ENCODE measurements at places on chromosomes 7 and 10.

DNA sequence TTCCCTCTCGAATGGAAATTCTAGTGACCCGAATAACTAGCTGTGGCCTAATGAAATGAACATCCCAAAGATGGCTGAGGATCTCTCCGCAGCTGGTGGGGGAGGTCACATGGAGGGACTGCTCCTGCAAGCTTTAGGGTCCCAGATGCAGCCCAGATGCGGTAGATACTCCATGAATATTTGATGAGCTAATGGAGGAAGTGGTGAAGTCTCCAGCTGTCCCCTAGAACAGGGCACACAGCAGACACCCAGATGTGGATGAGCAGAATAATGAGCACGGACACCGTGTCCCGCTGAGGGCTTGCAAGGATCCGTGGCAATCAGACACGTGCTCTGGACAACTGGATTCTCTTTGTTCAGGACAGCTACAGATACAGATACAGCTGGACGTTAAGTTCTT is 59.2 kb downstream of the DENND2A start:
- peak; percentile 45 for DNase-seq

- no peak for DNase-seq
These were observed 21.5 kb downstream of the ADAMTS14 start for GRCh38 chr10:70693619-70694335.

- no peak for DNase-seq
These were observed 157.2 kb downstream of the CHRM2 start for GRCh38 chr7:137025469-137026175.

- DNase-seq = no peak
These were observed 16.7 kb downstream of the USP6NL start for GRCh38 chr10:11594589-11595394.

DNA sequence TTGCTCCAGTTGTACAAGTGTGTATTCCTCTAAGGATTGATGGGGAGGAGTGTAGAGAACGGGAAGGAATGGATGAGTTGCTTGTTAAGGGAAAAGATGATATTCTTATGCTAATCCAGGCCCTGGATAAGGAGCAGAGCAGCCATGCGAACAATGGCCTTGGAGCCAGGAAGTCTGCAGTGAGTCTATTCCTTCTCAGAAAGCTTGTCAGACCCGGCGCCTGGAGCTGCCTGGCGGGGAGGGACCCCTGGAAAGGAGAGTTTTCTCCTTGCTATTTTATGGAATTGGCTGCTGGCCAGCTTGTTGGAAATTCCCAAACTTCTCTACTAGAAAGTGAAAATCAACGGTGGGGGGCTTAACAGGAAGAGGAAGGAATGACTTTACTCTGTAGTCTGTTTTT is 89.1 kb downstream of the MMRN2 start:
- DNase-seq = peak; percentile 20

- DNase-seq = no peak
These were observed 32.9 kb upstream of the CCDC71L start for GRCh38 chr7:106693677-106694353.

DNA sequence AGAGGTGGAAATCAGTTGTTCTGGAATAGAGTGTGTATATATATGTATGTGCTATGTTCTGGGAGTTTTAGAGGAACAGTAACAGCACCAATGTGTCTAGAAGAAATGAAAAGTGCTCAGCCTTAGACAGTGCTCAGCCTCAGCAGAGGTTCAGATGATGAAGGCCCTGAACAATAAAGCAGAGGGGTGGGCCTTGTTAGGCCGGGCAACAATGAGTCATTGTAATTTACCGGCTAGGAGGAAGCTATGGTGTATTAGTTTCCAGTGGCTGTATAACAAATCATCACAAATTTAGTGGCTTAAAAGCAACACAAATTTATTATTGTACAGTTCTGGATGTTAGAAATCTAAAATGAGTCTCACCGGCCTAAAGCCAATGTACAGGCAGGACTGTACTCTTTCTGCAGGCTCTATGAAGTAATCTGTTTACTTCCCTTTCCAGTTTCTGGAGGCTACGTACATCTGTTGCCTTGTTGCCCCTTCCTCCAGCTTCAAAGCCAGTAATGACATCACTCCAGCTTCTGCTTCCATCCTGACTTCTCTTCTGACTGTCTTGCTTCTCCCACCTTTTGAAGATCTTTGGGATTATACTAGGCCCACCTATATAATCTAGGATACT is 84.6 kb downstream of the CH25H start:
- peak; percentile 61 for DNase-seq

- peak; percentile 64 for DNase-seq
These were observed 34.5 kb downstream of the PPIF start for GRCh38 chr10:79381804-79382221.

GRCh38 chr10:103837370-103838069 is 17.9 kb downstream of the SH3PXD2A start:
- DNase-seq = no peak

DNA sequence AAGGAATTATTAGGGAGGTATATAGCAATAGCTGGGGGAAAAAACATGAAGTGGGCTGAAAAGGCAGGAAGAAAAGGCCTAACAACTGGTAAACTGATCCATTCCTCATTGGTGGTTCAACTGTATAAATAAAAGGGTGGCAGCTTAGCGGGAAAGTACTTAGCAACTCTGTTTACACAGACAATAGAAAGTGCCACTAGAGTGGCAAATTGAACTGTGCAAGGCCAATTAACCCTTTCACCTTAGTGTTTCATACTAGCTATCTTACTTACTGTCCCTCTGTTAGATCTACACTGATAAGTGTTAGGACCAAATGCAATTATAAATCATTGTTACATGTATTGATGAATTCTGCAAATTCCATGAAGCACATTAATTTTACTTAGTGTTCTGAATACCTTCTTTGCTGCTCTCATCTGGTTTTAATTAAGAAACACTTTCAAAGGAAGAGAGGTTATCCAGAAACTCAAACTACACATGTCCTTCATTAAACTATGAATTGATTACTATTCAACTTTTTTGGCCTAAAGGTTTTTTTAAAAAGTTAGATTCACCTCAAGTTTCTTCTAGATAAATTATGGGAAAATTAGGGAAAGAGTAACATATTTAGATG is 28.0 kb downstream of the DNAJC1 start:
- peak; percentile 33 for DNase-seq

DNA sequence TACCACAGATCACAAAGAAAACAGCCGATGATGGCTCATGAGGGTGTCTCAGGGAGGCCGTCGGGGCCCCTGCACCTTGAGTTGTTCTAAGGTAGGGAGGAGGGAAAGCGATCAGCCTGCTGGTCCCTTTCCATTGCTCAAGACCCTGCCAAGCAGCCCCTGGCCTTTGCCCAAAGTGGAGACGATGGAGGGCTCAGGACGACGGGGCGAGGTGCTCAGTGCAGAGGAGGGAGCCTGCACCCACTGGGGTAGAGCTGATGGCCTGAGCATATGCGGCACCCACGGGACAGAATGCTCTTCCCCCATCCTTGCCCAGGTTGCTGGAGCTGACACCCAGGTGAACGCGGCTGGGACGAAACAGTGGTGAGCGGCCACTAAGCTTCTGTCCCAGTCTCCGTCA is 58.3 kb upstream of the FAM20C start:
- no peak for DNase-seq

DNA sequence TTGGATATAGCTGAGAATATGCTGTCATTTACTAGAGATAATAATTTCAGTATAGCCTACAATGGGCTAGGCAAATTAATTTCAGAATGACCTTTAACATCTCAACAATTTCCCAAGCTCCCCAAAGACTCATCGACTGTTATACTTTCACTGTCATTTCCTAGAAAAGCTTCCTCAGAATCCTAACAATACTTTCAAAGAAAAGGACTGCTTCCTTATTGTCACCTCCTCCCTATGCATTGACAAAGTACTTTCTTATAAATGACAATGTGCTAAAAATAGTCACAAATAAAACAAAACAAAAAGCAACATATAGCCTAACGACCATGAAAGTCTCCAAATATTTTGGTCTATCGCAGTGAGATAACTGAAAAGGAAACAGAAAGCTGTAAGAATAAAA is 272.6 kb downstream of the ELMO1 start:
- no peak for DNase-seq

Measured in globus pallidus (tissue), 1 donor.